ENCODE measurements at places on chromosomes 2 and 18. TPM values are rescaled to one million over a fixed set of nuclear protein-coding genes. Genes with fewer than 3 reads are reported as not detected.
A peak's percentile ranks its signal among the peaks of the same experiment; 100 is the strongest.

SP100 gene
- 72.1 TPM for total RNA-seq

RPL37A gene
- total RNA-seq = 1,875 TPM

AQP12A gene
- not detected for total RNA-seq

C18orf32 gene
- 79.6 TPM for total RNA-seq

IMPACT gene
- 21.3 TPM for total RNA-seq

PLCL1 gene
- total RNA-seq = 60.4 TPM

RAPH1 gene
- 18.4 TPM for total RNA-seq

ANO7 gene
- total RNA-seq = 2.1 TPM

PPP1CB gene
- 383 TPM for total RNA-seq

SKOR2 gene
- total RNA-seq = not detected

CSRNP3 gene
- 6.1 TPM for total RNA-seq

FOXI3 gene
- not detected for total RNA-seq

DSC2 gene
- 24.5 TPM for total RNA-seq

DNA sequence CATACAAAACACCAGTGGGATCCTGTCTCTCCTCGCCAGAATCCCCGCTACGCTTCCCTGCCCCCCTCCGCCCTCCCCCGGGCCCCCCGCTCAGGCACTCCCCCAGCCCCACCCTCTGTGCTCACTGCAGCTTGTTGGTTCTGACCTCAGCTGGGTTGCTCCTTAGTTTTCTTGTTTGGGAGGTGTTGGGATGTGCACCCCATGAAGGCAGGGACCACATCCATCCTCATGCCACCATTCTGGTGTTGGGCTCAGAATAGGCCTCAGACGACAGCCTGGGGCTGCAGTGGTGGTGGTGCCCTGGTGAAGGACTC, 4.6 kb downstream of the SNED1 start:
- DNase-seq = no peak

DNA sequence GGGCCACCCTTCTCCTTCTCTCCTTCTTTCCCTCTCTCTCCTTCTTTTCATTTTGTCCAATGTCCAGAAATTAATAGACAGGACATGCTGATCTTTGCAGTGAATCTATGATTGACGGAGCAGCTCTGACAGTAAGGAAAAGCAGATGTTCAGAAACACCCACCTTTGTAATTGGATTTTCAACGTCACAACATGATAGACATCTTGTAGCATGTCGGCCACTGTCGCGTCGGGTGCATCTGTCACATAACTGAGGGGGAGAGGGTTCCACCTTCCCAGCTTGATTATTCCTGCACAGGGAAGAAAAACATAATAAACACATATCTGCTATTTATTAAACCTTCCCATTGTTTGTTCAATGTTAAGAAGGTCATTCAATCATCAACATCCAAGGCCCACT, 76.2 kb downstream of the SATB2 start:
- no peak for DNase-seq

- DNase-seq = no peak
Observed at GRCh38 chr2:40285391-40285790, 166.5 kb downstream of the SLC8A1 start.

- DNase-seq = no peak
Observed at GRCh38 chr2:113966832-113967231, 76.9 kb downstream of the ACTR3 start.

DNA sequence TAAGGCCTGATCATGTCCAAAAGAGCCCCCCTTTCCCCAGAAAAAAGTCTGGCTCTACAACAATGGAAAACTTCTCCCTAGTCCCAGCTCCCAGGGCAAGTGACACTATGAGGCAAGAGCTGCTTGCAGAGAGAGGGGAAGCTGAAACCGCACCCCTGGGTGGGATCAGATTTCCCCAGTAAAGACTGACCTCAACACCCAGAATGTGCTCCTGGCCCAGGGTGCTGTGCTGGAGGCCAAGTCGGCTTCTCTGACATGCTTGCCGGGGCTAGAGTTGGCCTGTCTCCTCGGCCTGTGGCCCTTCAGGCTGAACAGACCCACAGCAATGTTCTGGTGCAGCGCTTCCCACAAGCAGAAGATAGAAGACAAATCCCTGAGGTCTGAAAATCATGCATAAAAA, 18.4 kb upstream of the ST8SIA3 start:
- DNase-seq = no peak

DNA sequence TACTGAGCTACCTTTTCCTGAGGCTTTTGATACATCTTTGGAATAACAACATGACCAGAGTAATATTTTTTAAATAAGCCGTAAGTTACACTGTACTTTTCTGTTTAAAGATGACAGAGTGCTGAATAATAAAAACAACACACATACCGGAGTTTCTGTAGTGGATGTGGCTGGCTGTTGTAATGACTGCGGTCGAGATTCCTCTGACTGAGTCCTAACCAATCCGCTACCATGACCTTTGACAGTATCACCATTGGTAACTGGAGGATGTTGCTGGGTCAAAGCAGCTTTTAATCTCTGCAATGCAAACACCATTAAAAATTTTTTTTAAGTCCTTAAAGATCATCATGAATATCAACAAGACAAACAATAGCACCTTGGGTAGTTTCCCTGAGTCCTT, 70.7 kb downstream of the ATF2 start:
- DNase-seq = no peak

- no peak for DNase-seq
Observed at GRCh38 chr2:649426-650342, 27.5 kb downstream of the TMEM18 start.

DNA sequence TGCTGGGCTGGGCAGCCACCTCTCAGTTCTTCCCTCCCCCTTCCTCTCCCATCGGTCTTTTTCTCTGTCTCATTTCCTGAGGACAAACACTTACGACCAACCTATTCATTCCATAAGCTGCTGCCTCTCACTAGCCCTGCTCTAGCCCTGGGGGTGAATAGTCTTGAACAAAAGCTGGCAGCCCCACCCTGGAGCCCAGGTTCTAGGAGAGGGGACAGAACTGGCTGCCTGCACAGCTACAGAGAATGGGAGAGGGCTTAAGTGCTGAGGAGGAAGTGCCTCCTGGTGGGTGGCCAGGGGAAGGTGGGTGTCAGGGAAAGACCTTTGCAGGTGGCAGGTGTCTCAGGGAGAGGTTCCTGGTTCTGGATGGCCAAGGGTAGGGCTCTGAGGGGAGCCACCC, 22.8 kb downstream of the ANO7 start:
- DNase-seq = no peak

- DNase-seq = no peak
Observed at GRCh38 chr18:61136711-61137251, 196.4 kb upstream of the CDH20 start.

DNA sequence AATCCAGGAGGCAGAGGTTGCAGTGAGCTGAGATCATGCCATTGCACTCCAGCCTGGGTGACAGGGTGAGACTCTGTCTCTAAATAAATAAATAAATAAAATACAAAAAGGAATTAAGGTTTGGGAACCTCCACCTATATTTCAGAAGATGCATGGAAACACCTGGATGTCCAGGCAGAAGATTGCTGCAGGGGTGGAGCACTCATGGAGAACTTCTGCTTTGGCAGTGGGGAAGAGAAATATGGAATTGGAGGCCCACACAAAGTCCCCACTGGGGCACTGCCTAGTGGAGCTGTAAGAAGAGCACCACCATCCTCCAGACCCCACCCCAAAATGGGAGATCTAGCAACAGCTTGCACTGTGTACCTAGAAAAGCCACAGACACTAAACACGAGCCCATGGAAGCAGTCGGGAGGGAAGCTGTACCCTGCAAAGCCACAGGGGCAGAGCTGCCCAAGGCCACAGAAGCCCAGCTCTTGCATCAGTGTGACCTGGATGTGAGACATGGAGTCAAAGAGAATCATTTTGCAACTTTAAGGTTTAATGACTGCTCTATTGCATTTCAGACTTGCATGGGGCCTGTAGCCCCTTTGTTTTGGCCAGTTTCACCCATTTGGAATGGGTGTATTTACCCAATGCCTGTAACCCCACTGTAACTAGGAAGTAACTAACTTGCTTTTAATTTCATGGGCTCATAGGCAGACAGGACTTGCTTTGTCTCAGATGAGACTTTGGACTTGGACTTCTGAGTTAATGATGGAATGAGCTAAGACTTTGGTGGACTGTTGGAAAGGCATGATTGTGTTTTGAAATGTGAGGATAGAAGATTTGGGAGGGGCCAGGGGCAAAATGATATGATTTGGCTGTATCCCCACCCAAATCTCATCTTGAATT, 265.3 kb downstream of the ZEB2 start:
- DNase-seq = peak; percentile 20

GRCh38 chr2:203567691-203568090, 32.6 kb upstream of the RAPH1 start:
- DNase-seq = no peak

DNA sequence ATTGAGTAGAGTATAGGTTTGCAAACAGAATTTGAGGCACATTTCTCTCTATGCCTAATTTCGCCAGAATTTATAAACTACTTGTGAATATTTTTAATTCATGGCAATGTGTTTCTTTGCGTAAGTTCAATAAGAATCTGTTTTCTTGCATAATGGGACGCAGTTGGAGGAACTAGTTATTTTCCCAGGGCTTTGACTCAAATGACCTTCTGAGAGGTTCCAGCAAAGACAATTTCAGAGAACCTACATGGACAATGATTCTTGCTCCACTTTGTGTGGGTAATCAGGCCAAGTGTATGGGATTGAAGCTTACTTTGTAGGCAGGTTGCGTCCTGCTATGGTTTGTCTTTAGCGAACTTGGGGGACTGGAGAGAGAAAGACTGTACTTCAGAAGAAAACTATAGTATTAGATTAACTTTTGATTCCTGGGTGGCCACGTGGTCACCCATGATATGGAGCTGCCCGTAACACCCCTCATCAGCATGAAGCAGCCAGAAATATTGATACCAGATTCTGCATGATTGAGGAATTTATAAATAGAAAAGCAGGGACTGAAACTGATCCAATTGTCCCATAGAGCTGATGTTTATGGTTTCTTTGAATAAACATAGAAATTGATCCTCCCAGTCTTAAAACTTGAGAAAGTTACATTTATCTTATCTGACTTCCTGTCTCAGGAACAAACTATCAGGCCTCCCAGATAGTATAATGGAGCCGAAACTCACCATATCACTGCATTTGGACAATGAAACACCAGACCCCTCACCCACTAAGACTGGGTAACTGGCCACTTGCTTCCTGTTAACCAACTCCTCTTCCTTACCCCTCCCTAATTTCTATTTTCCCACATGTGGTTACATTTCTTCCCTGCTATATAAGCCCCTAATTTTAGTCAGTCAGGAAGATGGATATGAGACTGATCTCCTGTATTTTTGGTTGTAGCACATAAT, 815.3 kb upstream of the HS6ST1 start:
- no peak for DNase-seq

DNA sequence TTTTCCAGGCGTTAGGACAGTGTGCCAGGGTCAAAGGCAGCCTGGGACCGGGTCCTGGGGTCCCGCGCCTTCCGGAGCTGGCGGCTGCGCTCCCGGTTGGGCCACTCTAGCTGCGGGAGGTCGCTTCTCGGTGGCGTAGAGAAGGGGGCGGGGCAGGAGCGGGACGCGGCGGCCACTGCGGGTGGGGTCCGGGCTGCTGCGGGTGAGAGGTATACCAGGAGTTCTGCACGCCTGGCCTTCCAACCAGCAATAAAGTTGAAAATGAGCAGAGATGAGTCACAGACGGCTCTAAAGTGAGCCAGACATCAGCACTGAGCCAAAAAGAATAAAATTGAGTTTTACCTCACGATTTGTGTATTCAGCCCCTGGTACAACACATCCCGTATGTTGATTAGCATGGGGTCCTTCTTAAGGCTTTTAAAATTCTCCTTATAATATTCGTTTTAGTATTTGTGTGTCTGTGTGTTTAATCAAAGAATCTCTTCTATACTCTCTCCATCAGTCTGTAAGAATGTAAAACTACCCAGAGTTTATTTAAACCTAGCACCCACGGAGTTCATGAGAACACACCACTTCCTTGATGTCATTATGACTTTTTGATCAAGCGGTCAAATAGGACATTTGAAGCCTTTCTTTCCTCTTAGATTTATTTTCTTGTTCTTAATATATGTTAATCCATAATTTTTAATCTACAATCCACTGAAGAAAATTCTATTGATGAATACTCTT, at the start of gene C1GALT1C1L:
Gene C1GALT1C1L (minus strand): TSS at position 108 of the 729 bp plus-strand sequence. CDS start 107 bp downstream, at position 1.
- DNase-seq = peak; percentile 90

- no peak for DNase-seq
Observed at GRCh38 chr2:145228506-145228905, 708.6 kb upstream of the ZEB2 start.

GRCh38 chr18:11511434-11512095, 97.8 kb upstream of the SLC35G4 start:
- DNase-seq = no peak

DNA sequence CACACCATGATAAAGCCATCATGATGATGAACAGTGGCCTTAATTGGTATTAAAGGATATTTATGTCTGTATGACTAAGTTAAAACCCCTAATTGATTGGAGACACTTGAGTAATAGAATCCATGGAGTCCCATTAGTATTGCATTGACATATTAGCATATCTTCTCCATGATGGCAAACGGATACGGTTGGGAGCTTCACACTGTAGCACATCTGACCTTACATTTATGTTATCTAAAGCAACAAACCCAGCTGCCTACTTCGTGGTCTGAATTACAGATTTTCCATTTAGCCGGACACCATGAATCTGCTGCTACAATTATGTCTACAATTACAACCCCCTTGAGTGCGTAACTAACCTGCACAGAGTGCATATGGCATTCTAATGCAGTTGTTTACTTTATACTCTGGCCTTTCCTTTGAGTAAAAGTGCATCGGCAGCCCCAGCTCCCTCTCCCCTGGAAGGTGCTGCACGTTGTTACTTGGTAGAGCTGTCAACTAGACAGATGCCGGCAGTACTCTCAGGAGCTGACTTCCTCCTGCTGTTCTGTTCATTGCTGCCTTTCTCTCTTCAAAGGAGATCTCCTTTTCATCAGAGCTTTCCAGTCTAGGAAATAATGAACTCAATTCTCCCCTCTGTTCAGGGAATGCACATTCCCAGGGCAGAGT, 92.1 kb downstream of the LRRC30 start:
- DNase-seq = no peak

GRCh38 chr2:129742415-129743180, 236.9 kb upstream of the RAB6C start:
- no peak for DNase-seq

DNA sequence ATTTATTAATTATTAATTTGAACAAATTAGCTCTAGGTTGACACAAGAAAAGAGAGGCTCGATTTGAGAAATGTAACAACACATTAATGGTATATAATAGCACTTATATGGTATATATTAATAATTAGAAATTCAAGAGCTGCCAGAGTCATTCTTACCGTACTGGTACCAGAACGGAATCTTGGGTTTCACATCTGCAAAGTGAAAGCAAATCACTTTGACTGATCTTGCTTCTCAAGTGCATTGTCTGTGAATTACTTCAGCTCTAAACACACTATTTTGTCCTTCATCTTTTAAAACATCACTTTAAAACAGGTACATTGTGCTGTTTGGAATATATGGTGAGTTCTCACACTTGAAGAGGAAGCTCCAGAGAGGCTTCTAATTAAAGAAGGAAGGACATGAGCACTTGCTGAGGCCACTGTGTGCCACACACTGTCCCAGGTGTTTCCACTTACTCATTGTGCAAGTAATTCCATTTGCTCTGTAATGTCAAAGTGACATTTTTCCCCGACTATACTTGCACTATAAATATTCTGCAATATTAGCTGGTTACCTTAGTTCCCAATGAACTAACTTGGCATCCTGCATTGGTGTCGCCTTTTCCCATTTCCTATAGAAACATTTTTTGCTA, 85.8 kb downstream of the PLA2R1 start:
- no peak for DNase-seq

GRCh38 chr18:23631746-23632145, 31.0 kb downstream of the ANKRD29 start:
- no peak for DNase-seq

- no peak for DNase-seq
Observed at GRCh38 chr18:56702946-56703345, 51.8 kb downstream of the WDR7 start.
